ENCODE measurements at places on chromosomes 1 and 21. TPM values are rescaled to one million over a fixed set of nuclear protein-coding genes. Genes with fewer than 3 reads are reported as not detected.
A peak's percentile ranks its signal among the peaks of the same experiment; 100 is the strongest.

DNA sequence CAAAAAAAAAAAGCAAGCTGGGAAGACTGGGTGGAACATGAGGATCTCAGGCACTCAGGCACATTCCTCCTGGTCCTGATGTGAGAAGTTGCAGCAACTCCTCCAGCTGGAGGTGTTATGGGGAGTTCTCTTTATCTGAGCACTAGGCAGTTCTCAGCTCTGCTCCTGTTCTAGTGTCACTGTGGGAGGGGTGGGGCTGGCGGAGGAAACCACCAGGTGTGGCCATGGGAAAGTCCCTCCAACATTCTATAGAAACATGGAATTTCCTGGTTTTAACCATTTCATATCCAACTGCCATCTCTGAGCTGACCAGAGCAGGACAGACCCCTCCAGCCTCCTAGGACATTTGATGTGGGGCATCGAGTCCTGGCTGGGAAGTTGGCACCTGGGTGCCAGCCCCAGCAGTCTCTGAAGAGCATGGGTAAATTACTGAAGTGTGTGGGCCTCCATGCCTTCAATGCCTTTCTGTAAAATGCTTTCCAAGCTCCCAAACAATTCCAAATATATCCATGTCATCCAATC is 804 bp upstream of the IKBKE start:
- no peak for DNase-seq

DNA sequence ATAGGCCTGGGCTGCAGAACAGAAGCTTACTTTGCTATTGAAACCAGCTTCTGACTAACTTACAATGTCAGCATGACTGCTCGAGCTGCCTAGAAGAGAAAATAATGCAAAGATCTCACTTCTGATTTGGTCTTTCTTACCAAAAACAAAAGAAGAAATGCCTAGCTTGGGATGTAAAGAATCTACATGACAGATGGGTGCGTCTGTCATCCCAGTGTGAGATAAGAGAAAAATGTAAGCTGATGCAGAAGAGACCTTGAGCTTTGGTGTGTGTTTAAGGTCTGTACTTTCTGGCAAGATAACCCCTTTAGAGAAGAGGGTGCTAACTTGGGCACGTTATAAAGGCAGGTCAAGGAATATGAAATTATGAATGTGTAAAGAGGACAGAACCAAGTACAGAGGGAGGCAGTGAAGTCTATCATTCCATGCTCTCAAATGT is 3.6 kb downstream of the FAM20B start:
- no peak for DNase-seq

SRSF10 gene
- 157 TPM for total RNA-seq

DNA sequence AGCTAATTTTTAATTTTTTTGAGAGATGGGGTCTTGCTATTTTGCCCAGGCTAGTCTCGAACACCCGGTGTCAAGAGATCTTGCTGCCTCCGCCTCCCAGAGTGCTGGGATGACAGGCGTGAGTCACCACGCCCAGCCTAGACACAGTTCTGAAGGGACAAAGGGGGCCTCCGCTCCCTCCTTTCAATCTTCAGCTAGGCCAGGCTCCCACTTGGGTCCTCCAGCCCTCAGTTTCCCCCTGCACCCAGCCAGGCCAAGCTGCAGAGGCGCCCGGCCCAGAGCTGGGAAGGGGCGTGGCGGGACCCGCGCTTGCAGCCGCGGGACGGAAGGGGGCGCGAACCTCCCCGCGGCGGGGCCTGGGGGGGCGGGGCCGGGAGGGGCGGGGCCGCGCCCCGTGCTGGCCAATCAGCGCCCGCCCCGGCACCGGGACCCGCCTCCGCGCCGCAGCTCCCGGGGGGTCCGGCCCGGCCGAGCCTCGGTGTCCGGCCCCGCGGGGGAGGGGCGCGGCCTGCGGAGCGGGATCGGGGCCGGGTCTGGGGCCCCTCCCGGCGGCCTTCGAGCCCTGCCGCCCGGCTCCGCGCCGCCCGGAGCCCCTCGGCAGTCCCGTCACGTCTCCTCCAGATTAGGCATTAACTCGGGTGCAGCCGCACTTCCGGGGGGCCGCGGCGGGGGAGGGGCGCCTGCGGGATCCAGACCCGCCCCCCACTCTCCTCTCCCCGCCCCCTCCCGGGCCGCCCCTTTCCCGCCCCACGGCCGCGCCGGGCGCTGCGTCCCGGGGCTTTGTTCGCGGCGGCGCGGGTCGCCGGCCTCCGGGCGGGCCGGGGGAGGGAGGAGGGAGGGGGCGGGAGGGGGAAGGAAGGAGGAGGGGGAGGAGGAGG is 559 bp upstream of the AGRN start:
- DNase-seq: peak; percentile 65

- no peak for DNase-seq
These were observed 94.8 kb downstream of the EBNA1BP2 start for GRCh38 chr1:43077273-43077672.

RAB25 gene
- not detected for total RNA-seq

DNA sequence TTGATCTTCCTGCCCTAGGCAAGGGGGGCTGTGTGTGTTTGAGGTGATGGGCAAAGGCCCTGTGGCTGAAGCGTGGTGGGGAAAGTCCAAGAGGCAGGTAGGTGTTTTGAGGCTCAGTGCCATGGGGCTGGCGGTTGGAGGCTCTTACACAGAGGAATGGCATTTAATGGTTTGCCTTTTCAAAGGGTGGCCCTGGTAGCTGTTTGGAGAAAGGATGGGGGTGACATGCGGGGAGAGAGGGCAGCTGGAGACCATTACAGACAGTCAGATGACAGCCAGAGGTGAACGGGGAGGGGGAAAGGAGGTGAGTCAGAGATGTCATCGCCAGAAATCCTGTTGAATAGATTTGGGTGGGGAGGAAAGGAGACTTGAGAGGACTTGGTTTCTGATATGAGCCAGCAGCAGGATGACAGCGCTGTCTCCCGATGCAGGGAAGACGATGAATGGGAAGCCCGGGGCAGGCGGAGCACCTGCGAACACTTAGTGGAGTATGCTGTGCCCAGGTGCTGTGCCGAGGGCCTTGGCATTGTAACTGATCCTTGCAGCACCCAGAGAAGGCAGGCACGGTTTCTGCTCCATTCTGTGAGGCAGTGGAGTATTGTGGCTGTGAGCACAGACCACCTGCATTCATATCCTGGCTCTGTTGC is 56.3 kb downstream of the MAN1C1 start:
- DNase-seq: no peak

S100A7A gene
- not detected for total RNA-seq
